ENCODE measurements at places on chromosomes 11 and 22.

DNA sequence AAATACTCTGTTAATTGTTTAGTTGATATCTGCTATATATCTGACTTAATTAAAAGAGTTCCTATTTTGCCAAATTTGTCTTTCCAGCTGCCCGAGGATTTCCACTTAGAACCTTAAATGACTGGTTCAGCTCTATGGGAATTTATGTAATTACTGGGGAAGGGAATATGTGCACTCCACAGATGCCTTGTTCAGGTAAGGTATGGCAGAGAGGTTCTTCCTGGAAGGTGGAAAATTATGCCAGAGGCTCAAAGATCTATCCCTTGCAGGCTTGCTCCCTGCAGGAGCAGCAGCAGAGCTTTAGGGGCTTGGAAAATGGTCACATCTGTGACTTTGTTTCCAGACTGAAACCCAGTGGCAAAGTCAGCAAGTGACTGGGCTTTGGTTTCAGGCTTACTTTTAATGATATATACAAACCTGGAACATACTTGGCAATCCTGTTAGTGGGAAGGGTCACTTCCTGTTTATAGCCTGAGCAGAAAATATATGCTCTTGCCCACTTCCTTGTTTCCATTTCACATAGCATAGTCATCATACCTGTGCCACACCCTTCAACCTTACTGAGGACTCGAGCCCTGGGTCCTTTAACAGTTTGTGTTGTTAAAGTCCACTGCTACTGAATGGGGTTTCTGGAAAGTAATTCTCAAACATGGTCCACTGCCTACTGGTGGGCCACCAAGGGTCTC, 23.7 kb downstream of the WBP2NL start:
- DNase-seq, result no peak

- peak; percentile 34 for DNase-seq
These were observed 4.6 kb downstream of the TMEM9B start for GRCh38 chr11:8959546-8960166.

DNA sequence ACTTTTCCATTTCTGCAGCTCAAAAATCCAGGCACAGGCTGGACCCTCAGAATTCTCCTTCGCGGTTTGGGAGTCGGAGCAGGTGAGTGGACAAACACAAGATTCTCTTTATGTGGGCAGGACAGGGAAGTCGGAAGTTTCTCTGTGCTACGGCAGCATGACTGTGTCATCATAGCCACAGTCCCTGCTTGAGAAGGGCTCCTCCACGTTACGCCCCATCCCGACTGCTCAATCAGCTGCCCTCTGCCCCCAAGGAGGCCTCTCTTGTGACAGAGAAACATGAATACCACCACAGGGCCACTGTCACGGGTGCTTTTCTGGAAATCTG, 89.0 kb upstream of the SHISAL1 start:
- peak; percentile 17 for DNase-seq

GRCh38 chr11:72782081-72782920, 11.5 kb downstream of the STARD10 start:
- DNase-seq, result peak; percentile 62

- DNase-seq, result peak; percentile 93
These were observed at the start of gene HRAS for GRCh38 chr11:535519-536454. Gene HRAS (minus strand): TSS chr11:535576.

- DNase-seq, result no peak
These were observed 6.8 kb upstream of the ANKRD13D start for GRCh38 chr11:67282155-67282875.

DNA sequence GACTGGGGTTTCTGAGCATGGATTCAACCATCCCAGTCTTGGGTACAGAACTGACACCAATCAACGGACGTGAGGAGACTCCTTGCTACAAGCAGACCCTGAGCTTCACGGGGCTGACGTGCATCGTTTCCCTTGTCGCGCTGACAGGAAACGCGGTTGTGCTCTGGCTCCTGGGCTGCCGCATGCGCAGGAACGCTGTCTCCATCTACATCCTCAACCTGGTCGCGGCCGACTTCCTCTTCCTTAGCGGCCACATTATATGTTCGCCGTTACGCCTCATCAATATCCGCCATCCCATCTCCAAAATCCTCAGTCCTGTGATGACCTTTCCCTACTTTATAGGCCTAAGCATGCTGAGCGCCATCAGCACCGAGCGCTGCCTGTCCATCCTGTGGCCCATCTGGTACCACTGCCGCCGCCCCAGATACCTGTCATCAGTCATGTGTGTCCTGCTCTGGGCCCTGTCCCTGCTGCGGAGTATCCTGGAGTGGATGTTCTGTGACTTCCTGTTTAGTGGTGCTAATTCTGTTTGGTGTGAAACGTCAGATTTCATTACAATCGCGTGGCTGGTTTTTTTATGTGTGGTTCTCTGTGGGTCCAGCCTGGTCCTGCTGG, 4.9 kb downstream of the MRGPRX3 start:
- DNase-seq, result no peak

DNA sequence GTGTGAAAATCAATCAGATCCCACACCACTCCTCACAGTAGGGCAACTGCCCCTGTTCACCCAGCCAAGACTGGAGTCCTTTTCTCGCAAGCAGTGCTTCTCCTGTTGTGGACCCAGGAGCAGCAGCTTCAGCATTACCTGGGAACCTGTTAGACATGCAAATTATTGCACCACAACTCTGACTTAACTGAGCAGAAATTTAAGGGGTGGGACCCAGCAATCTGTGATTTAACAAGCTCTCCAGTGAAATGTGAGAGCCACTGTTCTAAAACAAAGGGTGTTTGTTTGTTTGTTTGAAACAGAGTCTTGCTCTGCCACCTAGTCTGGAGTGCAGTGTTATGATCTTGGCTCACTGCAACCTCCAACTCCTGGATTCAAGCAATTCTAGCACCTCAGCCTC, 591.4 kb downstream of the SOX6 start:
- DNase-seq, result no peak

GRCh38 chr11:61686469-61686868, 6.3 kb downstream of the DAGLA start:
- DNase-seq, result no peak

DNA sequence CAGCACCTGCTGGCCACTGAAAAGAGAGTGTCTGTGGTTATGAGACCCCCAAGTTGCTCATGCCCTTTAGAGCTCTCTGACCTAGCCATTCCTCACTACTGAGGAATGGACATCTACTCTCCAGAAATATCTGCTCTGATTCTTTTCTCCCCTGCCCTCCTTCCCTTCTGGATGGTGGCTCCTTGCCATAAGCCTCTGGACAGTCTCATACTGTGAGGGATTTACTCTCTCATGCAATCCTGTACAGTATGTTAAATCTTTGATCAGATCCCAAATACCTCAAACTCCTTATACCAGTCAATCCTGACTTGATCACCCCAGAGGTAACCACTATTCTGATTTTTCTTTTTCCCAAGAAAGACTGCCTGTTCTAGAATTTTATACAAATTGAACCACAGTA, 80.7 kb downstream of the ARHGAP20 start:
- DNase-seq, result no peak

DNA sequence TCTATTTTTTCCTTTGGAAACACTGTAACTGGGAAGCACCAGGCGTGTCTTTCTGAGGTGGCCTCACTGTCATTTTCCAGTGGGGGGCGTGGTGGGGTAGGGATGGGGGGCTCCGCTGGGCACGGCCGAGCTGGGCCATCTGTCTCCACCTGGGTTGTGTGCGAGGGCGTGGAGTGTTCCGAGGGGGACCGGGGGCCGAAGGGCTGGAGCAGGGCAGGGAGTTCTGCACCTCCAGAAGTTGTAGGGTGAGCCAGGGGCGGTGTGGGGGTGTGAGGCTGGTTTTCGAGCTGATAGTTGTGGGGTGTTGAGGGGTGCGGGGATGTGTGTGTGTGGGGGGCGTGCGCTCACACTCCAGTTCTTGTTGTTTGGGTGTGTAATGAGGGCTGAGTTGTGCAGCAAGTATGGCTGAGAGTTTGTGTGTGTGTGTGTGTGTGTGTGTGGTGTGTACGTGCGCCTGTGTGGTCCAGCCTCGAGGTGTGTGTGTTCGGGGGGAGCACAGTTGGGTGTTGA, 10.8 kb downstream of the YPEL4 start:
- DNase-seq, result no peak

- peak; percentile 63 for DNase-seq
These were observed 5.8 kb downstream of the TP53I11 start for GRCh38 chr11:44944853-44945235.

DNA sequence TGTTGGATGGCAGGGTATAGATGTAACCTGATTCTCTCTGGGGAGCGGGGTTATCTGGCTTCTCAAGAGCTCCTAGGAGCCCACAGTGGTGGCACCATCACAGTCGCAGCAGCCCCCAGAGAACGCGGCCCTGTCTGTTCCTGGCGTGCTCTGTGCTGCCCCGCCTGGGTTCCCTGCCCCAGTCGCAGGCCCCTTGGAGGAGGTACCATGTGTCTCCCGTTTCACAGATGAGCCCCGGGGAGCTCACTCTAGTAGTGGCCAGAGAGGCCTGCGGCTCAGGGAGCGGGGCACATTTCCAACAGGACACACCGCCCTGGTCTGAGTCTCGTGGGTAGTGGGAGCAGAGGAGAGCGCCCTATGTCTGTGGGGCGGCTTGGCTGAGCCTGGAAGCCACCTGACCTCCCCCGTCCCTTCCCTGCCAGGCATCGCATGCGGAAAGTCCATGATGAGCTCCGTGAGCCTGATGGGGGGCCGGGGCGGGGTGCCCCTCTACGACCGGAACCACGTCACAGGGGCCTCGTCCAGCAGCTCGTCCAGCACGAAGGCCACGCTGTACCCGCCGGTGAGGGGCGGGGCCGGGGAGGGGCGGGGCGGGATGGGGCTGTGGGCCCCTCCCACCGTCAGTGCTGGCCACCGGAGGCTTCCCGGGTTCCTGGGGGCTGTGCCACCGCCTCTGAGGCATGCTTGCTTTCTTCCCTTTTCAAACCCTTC, 21.0 kb upstream of the PPP6R3 start:
- peak; percentile 70 for DNase-seq

DNA sequence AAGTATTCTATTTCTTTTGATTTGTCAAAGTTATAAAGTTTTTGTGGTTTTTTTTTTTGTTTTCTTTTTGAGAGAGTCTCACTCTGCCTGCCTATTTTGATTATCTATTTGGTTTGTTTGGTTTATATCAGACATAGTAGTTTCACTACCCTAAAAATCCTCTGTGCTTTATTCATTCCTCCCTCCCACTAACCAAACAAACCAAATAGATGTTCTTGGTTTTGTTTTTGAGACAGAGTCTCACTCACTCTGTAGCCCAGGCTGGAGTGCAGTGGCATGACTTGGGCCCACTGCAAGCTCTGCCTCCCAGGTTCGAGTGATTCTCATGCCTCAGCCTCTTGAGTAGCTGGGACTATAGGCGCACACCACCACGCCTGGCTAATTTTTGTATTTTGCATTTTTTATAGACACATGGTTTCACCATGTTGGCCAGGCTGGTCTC, 67.9 kb downstream of the ENTHD1 start:
- no peak for DNase-seq

DNA sequence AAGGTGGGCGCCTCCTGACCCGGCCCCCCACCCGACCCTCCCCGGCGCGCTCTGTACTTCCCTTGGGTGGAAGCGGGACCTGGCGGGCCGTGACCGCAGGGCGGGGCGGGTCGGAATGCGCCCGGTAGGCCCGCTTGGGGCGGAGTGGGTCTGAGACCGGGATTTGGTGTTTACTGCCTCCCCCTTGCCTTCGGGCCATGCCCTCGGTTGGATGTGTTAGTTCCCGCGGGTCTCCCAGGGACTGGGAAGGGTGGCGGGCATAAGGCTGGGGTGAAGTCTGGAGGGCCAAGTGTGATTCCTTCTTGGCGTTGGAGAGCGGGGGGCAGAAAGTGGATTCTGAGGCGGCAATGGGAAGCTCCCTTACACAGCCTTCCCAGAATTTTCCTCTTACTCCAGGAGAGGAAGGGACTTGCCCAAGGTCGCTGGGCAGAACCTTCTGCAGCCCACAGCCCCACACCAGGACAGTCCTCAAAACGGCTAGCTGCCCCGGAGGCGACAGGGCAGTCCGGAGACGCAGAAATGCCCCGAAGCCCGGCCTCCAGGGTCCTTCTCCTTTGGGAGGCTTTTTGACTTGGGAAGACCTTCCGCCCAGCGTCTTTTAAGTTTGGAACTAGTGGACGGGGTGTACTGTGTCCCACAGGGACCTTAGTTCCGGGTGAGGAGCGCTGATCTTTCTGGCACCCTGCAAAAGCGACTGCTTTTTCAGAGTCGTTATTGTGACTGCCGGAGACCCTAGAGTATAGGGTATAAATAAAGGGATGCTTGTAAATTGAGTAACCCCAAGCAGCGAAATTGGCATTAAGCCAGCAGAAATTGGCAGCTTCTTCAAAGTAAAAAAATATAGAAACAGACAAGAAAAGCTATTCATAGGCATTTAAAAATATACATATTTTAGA, 647 bp downstream of the SWAP70 start:
- peak; percentile 39 for DNase-seq

DNA sequence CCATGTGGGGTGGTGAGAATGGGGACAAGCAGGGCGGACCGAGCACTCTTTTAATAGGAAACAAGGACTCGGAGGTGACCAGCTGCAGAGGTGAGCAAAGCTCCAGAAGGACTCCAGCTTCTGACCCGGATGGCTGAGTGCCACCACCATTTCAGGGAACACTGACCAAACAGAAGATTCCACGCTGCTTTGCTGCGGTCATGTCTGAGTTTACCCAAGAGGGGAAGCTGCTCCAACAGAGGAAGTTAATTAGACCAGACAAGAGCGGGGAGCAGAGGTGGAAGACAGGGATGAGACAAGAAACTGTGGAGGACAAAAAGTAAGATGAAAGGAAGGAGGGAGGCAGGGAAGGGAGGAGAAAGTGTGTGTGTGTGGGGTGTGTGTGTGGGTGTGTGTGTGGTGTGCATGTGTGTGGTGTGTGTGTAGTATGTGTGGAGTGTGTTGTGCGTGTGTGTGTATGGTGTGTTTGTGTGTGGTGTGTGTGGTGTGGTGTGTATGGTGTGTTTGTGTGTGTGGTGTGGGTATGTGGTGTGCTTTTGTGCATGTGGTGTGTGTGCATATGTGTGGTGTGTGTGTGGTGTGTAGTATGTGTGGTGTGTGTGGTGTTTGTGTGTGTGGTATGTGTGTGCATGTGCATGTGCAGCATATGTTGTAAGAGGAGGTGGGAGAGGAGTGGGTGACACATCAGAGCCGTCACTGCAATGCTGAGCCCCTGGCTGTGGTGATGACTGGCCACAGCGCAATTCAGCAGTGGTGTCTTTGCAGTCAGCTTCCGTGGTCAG, 82.2 kb upstream of the AKIP1 start:
- DNase-seq, result peak; percentile 12

DNA sequence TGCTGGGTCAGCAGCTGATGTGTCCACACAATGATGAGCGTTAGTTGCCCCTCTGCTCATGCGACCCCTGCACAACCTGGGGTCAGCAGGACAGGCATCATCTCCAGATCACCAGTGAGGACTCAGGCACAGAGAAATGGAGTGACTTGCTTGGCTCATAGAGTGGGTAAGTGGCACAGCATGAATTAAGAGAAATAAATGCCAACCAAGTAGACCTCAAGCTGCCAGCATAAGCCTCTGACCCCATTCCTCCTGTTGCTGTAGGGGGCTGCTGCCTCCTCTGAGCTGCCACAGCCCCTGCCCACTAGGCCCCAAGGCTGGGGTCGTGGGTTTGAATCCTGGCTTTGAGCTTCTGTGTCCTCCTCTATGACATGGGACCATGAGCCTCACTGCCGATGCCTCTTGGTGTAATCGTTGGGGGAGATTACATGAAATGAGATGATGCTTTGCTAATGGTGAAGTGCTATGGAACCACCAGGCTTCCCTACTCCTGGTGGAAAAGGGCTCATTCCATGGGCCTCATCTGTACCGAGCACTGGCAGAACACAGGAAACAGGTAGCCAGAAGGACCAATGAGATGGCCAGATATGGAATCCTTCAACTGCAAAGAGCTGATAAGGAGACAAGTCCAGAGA, 33.6 kb downstream of the LRRC32 start:
- DNase-seq, result no peak

- peak; percentile 57 for DNase-seq
These were observed 28.7 kb downstream of the RPL3 start for GRCh38 chr22:39290724-39291161.

- DNase-seq, result no peak
These were observed 57.2 kb downstream of the GRAMD1B start for GRCh38 chr11:123487157-123487744.
